ENCODE measurements at places on chromosomes 2 and 18.

DNA sequence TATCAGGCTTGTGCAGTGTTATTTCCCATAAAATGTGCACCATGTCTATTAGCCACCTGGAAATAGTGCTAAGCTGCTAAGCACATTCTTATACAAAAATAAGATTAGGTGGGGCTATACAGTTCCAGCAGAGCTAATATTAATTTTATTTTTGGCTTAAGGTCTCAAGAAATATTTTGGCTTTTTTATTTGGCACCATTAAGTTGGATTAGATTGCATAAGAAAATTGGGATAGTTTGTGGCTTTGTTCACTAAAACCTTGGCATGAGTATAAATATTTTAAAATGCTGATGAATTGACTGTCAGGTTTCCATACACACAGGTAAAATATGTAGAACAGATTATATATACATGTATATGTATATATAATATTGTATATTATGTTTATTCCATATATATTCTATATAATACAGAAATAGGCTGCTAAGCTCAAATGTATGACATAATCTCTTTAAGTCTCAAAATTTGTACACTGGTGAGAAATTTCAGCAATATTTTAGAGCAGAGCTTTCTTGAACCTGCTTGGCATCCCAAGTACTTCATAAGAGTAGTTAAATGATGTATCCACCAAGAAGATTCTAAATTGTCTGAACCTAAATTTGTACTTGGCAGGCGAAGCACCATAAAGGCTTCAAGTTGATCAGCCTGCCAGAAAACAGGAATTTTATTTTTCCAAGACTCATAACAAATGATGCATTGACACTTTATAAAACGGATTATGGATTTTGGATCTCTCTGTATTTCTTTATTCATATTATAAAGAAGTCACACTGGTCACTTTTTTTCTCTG, 32.6 kb downstream of the CCDC102B start:
- no peak for DNase-seq

DNA sequence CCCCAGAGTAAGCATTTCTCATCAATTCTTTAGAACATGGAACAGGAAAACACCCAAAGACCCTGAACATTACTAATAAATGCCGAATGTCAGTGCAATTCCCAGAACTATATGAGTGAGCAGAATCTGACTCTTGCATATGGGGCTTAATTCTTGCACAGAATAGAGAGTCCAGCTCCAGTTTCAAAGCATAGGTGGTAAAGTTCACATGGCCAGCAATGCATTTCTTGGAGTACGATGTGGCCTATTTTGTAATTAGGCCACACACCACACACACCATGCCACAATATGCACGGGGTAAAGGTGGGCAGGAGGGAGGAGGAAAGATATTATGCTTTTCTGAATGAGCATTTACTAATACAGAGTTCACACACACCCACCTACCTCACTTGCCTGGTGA, 56.5 kb downstream of the PLA2R1 start:
- no peak for DNase-seq

GRCh38 chr2:223010641-223011040, 41.3 kb upstream of the KCNE4 start:
- no peak for DNase-seq

- no peak for DNase-seq
These were observed 142.2 kb downstream of the MAP2 start for GRCh38 chr2:209565896-209566582.

GRCh38 chr18:11850821-11851145, 430 bp upstream of the CHMP1B start:
- DNase-seq = no peak

- no peak for DNase-seq
These were observed 79.6 kb downstream of the DNER start for GRCh38 chr2:229634601-229635370.

DNA sequence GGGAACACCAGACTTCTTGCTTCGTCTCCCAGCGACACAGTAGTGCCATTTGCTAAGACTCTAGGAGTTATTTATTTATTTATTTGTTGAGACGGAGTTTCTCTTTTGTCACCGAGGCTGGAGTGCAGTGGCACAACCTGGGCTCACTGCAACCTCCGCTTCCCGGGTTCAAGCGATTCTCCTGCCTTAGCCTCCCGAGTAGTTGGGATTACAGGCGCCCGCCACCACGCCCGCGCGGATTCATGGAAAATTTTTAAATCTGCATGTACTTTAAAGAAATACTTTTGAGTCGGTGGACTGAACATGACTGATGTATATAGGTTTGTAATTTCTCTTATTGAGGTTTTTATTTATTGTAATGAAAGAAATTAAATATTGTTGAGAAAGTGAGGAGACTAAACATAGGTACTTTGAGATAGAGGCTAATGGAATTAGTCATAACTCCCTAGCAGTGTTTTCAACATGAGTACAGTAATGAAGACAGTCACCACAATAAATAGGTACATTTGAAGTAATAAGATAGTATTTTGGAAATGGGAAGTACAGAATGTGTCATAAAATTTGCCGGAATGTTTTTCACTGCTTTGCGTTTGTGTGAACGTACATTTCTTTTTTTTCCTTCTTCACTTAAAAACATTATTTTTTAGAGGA, 983 bp downstream of the MTX2 start:
- DNase-seq = no peak

DNA sequence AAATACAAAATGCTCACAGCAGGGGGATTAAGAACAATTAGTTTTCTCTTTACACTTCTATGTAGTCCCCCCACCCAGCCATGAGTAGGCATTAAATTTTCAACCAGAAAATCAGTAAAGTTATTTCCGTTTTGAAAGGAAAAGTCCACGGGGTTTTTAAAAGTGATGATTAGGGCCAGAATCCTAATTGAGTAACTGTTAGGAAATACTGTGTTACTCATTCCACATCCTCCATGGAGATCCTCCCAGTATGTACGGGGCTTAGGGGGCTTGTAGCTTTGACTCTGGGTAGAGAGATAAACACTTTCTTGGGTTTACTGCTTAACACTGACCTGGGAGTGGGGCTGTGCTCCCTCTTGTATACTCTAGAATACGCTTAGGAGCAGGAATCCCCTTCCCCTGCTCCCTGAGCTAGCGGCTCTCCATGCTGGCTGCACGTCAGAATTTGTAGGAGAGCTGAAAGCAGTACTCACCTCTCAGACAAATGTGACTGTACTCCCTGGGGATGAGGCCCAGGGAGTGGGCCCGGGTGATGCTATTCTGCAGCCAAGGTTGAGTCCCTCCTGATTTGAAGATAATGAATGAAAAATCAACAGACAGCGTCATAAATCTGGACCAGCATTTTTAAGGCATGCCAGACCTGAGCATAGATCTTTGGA, 100.5 kb downstream of the SLC4A3 start:
- DNase-seq = no peak

DNA sequence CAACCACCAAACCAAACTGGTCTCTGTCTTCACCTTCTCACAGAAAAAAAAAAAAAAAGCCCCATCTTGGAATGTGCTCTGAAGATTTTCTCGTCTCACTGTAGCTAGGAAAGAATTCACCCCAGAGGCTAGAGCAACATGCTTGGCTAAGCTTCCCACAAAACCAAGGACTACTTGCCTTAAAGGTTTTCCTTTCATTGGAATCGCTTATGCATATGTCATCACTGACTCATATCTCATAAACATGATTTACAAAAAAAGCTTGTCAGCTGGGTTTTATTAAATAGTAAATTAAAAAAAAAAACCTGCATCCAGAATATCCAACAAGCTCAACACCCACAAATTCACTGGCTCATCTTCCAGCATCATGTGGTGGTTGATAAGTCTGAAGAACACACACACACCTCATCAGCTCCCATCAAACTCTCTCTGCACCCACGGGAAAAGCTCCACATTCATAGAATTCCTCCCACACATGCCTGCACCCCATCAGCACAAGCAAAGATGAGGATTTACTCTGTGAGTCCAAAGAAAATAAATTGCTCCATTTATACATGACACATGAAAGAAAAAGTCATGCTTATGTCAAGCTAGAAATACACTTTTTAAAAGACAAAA, 182.0 kb upstream of the TRIB2 start:
- DNase-seq = no peak

DNA sequence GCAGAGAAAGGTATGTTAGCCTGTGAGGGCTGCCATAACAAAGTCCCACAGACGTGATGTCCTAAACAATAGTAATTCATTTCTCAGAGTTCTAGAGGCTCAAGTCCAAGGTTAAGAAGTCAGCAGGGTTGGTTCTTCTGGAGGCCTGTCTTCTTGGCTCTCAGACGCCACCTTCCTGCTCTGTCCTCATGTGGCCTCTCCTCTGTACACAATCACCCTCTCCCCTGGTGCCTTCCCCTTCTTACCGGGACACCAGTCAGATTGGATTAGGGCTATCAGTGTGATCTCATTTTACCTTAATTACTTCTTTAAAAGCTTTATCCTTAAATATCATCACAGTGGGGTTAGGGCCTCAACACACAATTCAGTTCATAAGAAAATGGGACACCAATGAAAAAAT, 860.5 kb downstream of the RNF144A start:
- DNase-seq = no peak

DNA sequence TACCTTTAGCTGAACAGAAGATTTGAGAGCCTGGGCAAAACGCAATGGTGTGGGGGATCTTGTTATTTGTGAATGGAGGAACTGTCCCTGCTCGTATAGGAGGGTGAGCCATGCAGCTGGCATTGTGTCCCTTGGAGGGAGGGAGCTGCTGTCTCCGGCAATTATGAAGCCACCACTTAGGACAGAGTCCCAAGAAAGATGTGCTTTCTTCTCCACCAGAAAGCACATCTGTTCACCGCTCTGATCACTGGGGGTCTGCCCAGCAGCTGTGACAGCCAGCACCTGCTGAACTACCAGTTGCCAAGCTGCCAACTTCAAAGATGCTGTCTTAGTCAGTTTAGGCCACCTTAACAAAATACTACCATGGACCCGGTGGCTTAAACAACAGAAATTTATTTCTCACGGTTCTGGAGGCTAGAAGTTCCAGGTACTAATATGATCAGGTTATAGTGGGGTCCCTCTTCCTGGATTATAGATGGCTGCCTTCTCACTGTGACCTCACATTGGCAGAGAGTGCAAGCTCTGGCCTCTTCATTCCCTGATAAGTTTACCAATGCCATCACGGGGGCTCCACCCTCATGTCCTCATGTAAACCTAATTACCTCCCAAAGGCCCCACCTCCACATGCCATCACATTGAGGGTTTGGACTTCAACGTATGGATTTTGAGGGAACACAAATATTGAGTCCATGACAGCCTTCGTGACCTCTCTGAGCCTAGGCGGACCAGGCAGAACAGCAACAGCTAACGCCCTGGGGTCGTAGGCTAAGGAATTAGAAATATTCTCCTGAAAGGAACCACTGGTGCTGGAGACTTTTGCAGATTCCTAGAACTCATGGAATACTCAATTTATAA, 148.3 kb downstream of the RHBDD1 start:
- no peak for DNase-seq

DNA sequence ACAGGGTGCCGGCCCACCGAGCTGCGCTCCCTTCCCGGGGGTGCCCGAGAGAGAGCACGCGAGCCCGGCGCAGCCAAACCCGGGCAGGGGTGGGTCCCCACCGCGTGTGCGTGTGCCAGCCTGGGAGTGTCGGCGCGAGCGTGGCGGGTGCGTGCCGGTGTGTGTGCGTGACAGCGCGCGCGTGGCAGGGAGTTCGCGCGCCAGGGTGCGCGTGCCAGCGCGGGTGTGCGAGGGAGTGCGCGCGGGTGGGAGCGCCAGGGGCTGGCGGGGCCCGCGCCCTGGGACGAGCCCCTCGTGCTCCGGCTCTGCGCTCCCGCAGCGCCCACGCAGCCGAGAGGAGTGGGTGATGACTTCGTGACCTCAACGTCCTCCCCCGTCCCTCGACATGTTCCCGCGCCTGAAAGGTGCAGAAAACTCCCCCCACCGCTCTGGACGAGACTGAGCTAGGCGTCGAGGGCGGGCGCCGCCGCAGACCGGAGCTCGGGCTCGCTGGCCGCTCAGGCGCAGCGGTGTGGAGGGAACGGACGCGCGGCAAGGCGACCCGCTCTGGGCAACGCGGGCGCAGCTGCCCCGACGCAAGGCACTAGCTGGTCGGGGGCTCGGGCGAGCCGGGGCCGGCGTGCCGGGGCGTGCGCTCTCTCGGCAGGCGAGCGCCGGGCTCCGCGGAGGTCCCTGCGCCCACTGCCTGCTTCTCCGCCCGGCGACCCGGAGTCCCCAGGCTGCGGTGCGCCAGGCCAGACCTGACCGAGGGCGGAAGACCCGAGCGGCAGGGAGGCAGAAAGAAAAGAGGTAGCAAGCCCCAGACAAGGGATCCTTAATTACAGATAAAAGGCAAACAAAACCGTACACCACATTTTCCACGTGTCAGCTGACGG, 582.8 kb downstream of the ZEB2 start:
- peak; percentile 46 for DNase-seq

DNA sequence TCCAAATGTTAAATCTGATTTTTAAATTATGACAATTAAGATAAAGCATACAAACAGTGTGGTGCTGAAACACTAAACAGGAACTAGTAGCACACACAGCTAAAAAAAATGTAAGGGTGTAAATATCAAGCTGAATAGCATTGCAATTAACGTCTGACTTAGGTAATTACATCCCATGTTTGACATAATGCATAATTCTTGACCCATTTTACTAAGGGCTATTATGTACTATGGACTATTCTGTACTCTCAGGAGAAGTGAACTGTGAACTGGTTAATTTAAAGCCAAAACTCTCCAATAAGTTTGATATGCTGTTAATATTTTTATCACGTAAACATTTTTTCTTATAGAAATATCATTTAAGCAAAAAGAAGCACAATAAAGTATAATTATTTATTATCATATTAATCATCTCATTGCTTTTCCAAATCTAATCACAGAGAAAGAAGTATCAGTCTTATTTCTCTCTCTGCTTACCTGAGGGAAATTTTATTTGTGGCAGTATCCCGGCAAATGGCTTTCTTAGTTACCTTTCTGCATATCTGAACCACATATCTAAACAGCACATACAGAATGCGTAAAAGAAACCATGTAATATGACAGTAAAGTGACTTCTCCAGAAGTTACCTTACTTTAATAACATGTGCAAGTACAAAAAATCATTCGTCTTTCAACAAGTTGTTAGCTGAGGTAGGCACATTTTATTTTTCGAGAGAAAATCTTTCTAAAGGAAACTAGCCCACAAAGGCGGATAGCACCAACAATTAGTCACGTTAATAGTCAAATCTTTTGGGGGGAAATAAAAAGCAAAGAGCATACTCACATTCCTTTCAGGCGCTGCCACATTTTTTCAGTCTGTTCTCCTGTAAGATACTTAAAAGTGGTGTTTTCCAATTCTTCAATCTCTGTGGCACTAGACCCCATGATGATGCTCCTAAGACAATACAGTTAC, 94.9 kb upstream of the PDE1A start:
- DNase-seq = no peak

GRCh38 chr2:206245265-206245672, 29.2 kb upstream of the ZDBF2 start:
- no peak for DNase-seq

- no peak for DNase-seq
These were observed 109.1 kb downstream of the HDAC4 start for GRCh38 chr2:239291475-239292350.

GRCh38 chr2:238139196-238140039, 950 bp downstream of the KLHL30 start:
- DNase-seq = peak; percentile 48

DNA sequence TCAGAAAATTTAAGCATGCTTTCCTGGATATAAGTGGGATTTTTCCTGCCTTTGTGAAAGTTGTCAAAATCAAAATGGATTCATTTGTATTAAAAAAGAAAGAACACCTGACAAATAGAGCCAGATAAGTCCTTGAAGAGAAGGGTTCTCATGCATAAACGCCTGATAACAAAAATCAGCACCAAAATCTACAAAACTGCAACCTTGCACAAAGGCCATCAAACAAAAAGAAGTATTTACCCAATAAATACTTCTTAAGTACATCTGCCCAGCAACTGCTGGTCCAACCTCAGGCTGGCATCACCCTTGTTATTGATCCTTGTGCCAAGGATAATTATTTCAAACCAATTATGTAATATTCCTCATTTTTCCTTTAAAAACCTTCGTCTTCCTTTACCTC, 315.9 kb downstream of the GPD2 start:
- no peak for DNase-seq

Data from activated naive CD8-positive, alpha-beta T cell treated with anti-CD3 and anti-CD28 coated beads, Interleukin-2, amount 50 U/mL, for 24 hours (primary cell).